ENCODE measurements at places on chromosomes 3 and 15. TPM values are rescaled to one million over a fixed set of nuclear protein-coding genes. Genes with fewer than 3 reads are reported as not detected.

DNA sequence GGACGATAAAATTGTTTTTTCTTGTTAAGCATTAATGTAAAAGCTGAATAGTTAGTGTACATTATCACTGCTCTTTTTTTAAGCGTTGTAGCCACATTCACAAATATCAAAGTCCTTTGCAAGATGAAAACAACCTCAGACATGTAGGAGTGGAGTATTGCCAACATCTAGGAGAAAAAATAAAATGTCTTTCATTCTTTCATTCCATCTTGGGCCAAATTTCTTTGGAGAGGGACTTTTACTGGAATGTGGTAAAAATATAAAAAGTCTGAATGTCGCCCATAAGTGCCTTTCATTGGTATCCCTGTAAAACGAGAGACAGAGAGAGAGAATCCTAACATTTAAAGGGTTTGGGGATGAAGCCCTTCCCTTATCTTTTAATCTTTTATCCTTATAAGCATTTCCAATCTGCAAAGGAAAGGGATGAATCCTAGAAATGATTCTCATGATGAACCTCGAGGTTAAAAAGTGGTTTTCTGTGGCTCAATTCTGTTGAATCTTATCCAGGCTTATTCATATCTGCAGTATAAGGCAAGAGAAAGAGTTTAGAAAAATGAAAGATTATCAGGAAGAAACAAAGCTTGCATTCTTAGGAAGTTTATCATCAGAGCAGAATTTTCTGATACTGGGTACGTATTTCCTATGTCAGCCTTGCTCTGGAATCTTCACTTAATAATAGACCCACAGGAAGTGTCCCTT lies 1031.7 kb downstream of the MCTP2 start:
- no peak for DNase-seq

GRCh38 chr3:113141543-113141942 lies 69.8 kb upstream of the BOC start:
- DNase-seq: no peak

GRCh38 chr3:126083138-126083445 lies 832 bp downstream of the SLC41A3 start:
- no peak for DNase-seq

DNA sequence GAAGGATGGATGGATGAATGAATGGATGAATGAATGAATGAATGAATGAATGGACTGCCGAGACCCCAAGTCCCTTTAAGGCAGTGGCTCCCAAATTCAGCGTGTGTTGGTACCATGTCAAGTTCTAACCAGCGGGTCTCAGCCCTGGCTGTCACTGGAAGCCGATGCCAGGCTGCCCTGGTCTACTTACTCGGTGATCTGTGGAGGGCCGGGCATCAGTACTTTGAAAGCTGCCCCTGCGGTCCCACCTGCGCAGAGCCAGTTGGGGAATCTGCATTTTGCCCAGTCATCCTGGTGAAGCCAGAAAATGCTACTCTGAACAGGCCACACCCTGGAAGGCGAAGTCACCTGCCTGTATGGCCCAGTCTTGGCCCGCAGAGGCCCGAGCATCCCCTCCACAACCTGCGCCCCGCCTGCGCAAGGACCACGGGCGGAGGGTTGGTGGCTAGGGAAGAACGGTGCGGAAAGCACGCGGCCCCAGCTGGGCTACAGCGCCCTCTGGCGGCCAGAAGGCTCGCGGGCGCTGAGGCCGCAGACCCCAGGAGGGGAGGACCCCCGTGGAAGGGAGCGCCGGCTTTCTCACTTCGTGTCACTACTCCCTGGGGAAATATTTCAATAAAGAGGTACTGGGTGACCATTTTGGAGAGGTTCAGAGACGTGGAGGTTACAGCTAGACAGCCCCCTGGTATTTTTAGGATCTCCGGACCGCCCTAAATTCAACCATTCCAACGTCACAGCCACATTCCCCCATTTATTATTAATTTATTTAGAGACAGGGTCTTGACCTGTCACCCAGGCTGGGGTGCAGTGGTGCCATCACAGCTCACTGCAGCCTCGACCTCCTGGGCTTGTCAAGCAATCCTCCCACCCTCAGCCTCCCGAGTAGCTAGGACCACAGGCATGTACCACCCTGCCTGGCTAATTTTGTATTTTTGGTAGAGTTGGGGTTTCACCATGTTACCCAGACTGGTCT lies 34.9 kb downstream of the PRKCD start:
- DNase-seq: peak; percentile 58

GRCh38 chr3:174700736-174701135 lies 158.4 kb upstream of the NAALADL2 start:
- DNase-seq: no peak

- DNase-seq: no peak
These were observed 11.7 kb downstream of the LRIG1 start for GRCh38 chr3:66489115-66489514.

DNA sequence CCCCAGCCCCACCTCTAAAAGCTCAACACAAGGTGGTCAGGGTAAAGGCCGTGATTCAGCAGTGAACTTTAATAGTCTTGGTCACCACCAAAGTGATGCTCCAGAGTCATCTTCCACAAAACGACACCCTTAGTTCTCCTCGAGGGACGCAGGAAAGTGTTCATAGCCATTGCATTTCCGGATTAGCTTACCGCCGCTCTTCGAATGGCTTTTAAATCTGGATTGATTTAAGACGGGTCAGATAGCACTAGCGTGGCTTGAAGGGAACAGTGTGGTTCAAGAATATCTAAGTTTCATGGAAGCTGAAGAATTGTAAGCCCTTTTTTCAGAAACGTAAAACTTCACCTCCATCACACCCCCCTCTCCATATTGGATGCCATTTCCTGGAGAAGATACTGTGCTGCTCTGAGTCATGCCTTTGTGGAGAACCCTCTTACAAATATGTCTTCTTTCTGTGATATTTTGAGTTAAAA lies 829 bp downstream of the RNF7 start:
- peak; percentile 36 for DNase-seq

GRCh38 chr3:105317841-105318240 lies 48.9 kb upstream of the ALCAM start:
- DNase-seq: no peak

GRCh38 chr3:37509069-37509468 lies 334.7 kb upstream of the LRRFIP2 start:
- DNase-seq: no peak

GRCh38 chr3:42711491-42712343 lies 9.1 kb upstream of the HHATL start:
- no peak for DNase-seq

DNA sequence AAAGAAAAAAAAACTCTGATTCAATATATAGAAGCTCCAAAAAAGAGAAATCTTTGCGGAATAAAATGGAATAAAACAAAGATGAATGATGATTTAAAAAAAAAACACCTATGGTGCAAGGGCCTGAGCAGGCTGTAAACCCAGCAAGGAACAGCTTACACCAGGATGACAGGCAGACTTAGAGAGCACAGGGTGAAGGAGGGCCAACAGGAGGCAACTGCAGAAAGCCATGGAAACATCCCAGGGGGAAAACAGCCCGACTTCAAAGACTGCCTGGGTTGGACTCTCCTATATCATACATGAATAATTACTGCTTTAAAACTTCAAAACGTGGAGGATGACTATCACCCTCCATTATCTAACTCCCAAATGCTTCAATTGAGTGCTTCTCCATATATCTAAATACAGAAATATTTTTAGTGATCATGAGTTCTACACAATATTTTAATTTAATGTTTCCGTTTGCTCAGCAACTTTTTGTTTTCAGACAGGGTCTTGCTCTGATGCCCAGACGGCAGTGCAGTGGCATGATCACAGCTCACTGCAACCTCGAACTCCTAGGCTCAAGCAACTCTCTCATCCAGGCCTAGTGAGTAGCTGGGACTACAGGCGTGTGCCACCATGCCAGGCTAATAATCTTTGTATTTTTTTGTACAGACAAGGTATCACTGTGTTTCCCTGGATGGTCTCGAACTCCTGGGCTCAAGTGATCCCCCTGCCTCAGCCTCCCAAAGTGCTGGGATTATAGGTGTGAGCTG lies 456.2 kb downstream of the TBL1XR1 start:
- no peak for DNase-seq

DNA sequence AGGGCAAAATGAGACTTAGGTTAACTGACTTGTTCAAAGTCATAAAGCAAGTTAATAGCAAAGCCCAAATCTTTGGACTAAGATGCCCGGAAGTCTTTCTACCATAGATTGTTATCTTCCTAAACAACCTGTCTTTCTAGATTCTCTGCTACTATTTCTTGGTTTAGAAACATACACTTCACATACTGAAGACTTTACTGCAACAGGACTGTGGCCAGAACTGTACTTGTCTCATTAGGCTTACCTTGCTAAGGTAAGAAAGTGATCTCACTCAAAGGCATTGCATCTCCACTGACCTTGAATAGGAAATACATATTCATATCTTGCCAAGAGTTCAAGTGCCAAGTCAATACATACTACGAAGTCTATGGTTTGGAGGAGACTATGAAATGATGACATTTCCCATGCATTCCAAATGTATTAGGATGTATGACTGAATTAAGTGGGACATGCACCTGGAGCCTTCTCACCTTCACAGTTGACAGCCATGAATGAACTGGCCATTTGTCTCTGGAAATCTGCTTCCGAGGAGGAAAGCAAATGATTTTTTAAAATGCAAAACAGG lies 5.0 kb downstream of the ZDHHC3 start:
- no peak for DNase-seq

GRCh38 chr3:149299938-149300801 lies 33.3 kb downstream of the TM4SF18 start:
- no peak for DNase-seq

DNA sequence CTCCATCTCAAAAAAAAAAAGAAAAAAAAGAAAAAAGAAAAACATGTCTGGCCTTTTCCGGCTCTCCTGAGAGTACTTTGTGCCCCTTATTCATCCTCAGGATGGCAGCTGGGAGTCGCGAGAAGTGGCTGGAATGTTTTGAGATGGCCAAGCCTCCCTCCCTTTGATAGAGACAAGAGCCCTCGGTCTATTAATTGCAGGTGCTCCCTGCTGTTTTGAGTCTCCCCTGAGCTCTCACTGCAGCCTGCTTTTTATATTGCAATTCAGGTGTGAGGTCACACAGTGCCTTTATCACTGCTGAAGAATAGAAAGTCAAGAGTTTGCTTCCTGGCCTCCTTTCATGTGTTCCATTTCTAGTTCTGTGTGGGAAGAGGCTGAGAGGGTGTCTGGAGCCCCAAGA lies 10.9 kb downstream of the CA12 start:
- DNase-seq: no peak

DNA sequence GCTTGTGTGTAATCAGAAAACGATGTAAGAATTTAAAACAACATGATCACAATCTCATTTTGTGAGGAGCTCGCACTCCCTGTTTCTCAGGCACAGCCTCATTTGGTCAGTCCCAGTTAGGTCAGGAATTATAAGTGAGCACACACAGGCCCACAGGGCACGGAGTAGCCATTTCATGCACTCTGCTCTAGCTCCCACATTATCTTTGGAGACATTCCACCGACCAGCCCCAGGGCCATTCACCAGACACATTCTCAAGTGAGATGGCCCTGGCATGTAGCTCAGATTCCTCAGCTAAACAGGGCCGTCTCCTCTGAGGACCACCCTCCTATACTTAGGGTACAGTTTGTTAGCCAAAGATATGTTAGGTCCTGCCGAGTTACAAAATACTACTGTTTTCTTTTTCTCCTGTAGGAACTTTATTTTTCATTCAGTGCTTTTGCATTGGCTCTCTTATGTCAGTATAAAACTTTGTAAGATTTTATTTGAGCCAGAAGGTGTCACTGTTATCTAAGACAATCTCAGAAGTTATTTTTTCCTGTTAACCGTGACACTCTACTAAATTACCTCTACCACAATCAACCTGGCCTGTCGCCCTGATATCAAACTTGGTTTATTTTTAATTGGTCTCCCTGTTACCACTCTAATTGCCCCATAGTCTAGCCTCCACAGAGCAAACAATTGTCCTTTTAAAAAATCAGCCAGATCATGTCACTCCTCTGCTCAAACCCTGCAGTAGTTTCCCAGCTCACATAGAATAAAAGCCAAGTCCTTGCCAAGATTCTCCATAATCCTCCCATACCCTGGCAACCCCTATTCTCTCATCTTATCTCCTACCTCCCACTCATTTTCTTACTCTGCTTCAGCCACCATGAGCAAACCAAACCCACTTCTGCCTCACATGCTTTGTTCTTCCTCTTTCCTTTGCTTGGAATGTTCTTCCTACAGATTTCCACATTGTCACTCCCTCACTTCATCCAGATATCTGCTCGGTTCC lies 105.7 kb downstream of the PPP2R3A start:
- DNase-seq: no peak

GRCh38 chr15:26667222-26667988 lies 105.5 kb downstream of the GABRB3 start:
- DNase-seq: no peak

GRCh38 chr15:73650416-73651126 lies 17.4 kb upstream of the NPTN start:
- DNase-seq: no peak

DNA sequence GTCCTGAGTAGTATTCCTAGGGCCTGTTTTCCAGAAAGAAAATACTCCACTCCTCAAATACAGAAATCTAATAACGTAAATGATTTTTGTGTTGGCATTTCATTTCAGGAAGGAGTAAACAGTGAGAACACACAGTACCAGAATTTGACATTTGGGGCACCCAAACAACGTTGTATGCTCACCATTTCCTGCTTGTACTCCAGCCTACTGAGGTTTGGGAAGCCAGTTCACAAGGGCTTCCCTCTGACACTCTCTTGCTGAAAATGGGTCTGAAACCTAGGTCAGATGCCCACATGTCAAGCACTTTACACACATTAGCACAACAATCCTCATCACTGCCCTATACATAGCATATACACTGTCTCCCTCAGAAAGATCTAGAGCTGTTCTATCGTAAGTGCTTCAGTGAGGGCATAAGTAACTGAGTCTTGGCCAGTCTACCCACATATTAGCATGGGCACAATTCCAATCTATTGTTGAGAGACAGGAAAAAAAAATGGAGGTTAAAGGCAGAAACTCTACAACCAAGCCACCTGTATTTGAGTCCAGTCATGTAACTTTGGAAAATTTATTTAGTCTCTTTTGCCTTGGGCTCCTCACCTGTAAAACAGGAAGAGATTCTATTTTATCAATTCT lies 43.5 kb upstream of the RSL24D1 start:
- no peak for DNase-seq

DNA sequence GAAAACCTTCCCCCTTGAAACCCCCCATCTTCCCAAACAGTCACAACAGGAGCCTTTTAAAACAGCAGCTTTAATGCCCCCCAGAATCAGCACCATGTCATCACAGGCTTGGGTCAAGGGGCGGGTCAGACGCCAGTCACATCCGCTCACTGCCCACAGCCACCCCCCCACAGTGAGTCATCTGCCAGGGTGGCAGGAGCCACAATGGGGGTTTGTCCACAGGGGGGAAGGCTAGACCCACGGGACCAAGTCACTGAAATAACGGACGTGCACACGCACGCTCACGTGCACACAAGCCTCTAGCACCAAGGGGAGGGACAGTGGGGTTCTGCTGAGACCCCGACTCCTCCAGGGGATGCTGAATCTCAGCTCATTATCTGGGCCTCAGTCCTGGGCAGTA lies 441 bp upstream of the UCN2 start:
- DNase-seq: no peak

Gene CD200R1L
- not detected for total RNA-seq

Gene COMMD4
- 97.4 TPM for total RNA-seq

Gene CCNB2
- 94.1 TPM for total RNA-seq

Gene GPR171
- 144 TPM for total RNA-seq

Gene SLC28A2
- not detected for total RNA-seq

Gene ZNF80
- 0.10 TPM for total RNA-seq
